Choroid plexus epithelial cell (primary cell): ENCODE measurements at places on chromosomes 4 and X.

GRCh38 chr4:70715097-70715496 is 6.7 kb upstream of the RUFY3 start:
- peak; percentile 24 for DNase-seq

- DNase-seq: no peak
Measured at GRCh38 chr4:185845966-185846365, 34.0 kb upstream of the SORBS2 start.

GRCh38 chr4:129488427-129488826 is 392.5 kb downstream of the C4orf33 start:
- DNase-seq: no peak

DNA sequence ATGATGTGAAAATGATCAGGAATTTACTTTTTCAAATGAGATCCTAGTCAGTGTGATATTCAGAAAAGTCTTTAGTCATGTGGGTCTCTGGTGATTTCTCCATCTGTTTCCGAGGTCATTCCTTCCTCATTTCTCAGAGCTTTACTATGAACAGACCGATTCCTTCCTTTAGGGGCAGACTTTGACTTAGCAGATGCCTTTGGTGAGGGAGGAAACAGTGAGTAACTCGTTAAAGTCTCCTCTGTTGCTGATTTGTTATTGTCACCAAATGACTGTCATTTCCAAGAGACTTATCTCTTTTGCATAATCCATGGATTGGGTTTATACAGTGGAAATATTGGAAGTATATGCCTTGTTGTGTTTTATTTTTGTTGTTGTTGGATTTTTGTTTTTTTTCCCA is 76.2 kb upstream of the CD99 start:
- peak; percentile 94 for DNase-seq

DNA sequence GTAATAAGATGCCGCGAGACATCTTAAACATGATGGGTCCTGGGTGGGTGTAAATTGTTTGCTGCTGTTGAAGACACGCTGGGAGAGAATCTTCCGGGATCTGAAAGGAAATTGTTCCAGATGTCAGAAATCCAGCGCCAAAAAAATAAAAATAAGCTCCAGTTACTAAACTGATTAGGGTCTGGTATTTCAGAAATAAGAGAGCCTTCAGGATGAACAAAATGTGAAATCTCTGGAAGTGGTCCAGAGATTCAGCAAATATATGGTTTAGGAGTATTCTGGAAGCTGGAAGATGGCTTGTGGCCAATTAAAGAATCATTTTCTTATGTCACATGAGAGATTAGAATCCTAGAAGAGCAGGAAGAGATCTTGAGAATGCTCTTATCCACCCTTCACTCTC is 75.8 kb upstream of the NHS start:
- DNase-seq: no peak

DNA sequence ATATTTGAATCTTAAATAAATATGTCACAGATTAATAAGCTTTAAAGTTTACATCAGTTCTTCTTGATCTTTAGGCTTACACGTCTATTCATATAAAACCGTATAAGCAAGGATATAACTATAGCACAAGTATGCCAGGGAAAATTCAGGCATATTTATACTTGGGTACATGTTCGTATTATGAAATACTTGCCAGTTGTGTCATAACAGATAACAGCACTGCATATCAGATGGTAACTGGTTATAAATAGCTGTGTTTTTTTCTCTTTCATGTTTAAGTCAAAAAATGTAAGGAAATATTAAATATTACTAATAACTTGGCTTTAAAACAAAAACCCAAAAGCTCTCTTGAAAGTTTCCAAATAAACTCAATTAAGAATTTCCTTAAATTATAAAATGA is 17.5 kb downstream of the BRWD3 start:
- DNase-seq: peak; percentile 45

- DNase-seq: no peak
Measured at GRCh38 chrX:31981546-31982062, 909.8 kb upstream of the FTHL17 start.

DNA sequence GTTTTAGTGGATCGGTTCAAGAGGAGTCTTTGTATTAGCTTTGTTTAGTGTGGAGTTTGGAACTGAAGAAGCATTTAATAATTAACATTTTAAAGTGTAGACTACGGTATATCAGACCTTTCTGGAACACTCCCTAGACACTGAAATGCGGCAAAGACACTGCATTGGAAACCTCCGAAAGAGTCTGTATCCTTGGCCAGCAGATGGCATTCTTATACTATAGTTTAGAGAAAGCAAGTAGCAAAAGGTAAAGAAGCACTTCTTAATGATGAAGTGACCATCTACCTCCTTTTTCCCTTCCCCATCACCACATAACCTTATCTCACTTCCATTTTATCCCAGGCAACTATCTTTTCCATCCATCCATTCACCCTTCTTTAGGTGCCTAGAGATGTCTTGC is 7.6 kb downstream of the FABP2 start:
- peak; percentile 77 for DNase-seq

DNA sequence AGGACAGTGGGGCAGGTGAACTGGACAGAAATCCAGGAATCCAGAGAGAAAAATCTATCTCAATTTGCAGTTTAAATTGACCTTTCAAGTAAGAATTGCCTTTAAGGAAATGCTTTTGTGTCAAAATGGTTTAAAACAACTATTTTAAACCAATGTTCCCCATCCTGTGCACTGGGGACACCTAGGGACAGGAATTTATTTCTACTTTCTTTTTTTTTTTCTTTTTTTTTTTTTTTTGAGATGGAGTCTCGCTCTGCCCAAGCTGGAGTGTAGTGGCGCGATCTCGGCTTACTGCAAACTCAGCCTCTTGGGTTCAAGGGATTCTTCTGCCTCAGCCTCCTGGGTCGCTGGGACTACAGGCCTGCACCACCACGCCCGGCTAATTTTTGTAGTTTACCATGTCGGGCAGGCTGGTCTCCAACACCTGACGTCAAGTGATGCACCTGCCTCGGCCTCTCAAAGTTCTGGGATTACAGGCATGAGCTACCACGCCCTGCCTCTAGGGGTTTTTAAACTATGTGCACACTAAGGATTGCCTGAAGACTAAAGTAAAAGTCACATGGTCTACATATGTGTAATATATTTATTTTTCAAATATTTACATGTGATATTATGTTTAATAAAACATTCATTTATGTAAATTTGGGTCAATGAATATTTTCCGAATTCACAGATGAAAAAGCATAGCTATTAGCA is 1213.4 kb downstream of the STIM2 start:
- DNase-seq: peak; percentile 11

GRCh38 chr4:19375931-19376330 is 875.8 kb upstream of the SLIT2 start:
- DNase-seq: peak; percentile 25

DNA sequence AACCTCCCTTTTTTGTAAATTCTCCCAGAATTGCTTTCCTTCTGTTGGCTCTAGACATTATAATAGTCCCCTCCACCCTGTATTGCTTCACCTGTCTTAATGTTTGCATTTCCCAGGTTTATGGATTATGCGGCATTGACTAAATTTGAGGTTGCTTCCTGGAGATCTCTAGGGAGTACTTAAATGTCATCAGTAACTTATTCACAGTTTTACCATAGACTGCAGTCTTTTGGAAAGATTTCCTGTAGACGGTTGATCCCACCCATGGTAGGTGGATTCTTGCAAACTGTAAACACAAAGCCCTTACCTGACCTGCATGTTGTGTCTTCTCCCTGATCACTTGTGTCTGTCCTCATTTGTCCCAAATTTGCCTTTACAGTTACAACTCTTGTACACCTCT is 6.2 kb upstream of the NOX1 start:
- DNase-seq: no peak

GRCh38 chrX:68345025-68345424 is 88.3 kb downstream of the OPHN1 start:
- DNase-seq: no peak

DNA sequence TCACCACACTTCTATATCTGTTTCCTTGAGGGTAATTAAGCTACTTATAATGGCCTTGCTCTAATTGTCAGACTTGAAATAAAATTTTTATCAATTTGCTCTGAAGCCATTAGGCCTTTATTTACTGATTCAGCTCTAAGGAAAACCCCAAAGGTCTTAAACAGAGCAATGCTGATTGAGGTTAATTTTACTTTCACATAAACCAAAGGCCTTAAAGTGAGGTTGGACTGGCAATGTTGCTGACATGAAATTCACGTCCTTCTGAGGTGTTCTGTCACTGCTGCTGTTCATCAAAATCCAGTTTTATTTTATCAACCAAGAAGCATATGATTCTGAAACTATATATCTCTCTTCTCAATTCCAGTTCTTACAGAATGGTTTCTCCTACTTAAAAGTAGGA is 21.7 kb upstream of the GPRIN3 start:
- DNase-seq: no peak

DNA sequence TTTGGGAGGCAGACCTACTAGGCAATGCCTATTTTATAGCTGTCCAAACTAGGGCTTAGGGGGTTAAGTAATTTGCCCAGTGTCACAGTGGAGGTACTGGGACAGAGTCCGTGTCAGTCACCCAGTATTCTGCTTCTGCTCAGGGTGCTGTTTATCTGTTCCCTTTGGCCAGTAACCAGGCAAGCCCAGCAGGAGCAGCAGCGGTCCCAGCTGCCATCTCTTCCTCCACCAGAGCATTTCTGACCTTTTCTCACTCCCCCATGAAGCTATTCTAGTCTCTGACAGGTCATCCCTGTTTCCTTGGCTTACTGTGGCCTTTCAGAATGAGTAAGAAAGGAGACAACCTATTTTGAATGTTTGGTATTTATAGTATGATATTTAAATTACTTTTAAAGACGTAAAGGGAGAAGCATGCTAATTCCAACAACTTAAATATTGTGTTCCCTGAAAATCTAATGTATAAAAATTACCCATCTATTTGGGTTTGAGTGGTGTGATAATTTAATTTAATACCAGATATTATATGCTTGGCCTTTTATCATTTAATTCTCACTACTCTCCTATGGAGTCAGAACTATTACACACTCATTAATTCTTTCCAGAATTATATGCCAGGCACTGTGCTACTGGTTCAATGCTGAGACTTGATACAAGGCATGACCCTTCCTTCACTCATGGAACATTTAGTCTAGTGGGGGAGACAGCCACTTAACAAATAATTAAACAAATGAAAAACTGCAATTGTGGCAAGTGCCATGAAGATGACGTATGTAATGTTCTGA is 60.6 kb downstream of the RPS6KA3 start:
- DNase-seq: peak; percentile 18

DNA sequence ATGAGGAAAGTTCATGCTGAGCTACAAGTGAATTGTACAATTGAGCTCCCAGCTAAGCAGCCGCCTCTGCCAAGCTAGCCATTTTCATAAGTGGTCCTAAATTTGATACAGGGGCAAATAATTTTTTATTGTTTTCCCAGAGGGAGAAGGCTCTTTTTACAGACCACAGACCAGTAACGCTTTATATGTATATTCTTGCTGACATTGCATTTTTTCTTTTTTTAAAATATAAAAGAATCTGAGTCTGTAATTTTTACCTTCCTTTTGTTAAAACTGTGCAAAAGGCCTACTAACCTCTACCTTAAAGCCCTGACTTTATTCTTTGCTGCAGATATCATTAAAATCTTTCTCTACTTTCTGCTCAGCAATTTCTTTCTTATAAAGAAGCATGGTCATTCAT is 501.2 kb upstream of the INTU start:
- DNase-seq: no peak

DNA sequence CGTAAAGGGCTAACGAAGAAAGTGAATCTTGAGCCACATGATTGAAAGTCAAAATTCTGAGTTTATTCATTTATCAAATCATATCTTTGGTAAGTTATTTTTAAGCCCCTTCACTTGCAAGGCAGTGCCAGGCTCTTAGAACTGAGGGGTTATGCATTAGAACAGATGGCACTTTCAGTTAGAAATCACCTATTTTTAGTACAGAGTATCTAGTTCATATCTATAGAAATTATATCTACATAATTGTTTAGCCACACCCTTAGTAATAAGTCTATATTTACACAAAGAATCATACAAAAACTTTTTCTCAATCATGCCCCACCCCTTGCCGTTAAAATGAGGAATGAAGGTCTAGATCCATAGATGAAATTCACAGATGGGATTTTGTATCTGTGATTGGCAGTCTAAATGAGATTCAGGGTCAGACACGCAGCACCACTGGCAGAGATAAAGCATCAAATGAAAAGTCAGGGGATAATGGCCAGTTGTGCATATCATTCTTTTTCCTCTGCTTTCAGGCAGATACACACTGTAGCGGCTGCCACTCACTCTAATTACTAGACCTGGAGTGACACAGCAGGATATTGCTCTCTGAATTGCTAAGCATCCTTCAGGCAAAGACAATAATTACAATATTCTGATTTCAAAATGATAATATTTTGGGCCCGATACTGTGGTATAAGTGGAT is 440.5 kb downstream of the MAPK10 start:
- no peak for DNase-seq

DNA sequence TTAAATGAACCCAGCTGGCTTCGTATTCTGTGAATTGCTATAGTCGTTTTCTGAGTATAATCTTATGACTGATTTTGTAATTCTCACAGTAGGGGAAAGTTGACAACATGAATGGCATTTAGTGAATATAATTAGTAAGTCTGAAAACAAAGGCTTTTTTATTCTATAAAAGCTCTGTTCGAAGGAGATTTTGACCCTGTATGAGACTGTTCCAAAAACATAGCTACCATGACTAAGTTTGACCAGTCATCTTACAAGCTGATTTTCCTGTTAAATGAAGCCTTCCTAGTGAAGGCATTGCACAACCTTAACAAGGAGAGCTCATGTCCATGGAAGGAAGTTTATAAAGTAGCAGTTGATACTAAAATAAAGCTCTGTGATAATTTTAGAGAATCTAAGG is 242.3 kb downstream of the RPA4 start:
- peak; percentile 36 for DNase-seq

GRCh38 chrX:150887906-150888465 is 10.5 kb downstream of the CD99L2 start:
- DNase-seq: peak; percentile 38

DNA sequence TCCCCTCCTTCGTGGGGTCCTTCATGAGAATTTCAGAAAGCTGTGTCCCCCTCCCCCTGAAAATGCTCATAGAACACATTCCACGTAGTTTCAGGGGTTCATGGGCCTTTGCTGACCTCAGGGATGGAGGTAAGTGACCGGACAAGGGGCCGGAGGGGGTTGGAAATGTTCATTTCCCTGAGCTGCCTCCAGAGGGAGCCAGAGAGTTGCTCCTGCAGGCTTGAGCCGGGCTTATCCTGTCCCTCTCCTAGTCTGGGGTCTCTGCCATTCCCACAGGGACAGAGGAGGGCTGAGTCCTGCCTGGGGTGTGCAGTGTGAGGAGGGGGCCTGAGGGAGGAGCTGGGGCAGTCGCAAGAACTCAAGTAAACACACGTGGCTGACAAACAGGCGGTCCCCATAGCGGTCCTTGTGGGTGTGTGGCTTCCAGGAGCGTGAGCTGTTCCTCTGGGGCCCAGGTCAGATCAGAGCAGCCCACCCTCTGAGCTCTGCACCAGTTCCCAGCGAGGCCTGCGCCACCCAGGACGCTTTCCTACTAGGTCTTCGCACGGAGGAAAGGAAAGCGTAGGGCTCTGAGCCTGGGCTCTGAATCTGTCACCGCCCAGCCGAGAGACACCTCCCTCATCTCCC is 62.5 kb downstream of the WFS1 start:
- DNase-seq: peak; percentile 50

- no peak for DNase-seq
Measured at GRCh38 chr4:11730545-11730944, 301.9 kb upstream of the HS3ST1 start.
